ENCODE measurements at places on chromosomes 5 and 9.

DNA sequence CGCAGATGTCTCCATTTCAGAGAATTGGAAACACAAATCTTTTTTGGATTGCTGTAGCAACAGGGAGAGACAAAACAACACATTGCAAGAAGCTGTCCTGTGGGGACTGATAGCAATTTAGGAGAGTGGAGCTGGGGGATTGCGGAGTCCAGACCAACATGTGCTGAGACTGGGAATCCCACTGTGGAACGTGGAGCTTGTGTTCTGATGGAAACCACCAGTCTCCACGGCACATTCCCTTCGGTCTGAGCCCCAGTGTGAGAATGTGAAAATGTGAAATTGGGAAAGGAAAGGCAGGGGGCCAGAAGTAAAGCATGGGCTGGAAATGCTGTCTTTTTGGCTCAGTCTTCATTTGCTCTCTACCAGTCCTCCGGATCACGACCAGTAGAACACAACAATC, 348.8 kb upstream of the TNC start:
- peak; percentile 39 for DNase-seq

GRCh38 chr5:29588236-29588635, 1605.2 kb upstream of the CDH6 start:
- DNase-seq, result no peak

DNA sequence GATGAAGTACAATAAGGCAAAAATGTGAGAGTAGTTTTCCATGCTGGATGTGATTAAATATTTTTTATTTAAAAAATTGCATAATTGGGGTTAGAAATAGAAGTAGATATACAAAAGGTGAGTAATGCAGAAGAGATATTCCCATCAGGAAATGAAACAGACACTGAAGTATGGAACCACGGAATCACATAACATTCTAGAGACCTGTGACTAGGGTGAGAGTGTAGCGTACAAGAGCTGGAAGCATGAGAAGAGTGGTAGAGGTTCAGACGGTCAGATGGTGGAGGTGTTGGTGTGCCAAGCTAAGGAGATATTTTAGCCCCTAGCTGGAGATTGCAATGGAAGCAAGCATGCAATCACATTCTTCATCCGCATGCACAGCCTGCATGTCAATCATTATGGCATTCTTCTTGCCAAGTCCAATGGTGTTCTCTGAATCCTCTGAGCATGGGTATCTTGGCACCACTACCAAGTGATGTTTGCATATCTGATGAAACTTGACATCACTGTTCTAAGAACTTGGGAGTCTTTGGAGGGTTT, 587.8 kb downstream of the PSAT1 start:
- no peak for DNase-seq

DNA sequence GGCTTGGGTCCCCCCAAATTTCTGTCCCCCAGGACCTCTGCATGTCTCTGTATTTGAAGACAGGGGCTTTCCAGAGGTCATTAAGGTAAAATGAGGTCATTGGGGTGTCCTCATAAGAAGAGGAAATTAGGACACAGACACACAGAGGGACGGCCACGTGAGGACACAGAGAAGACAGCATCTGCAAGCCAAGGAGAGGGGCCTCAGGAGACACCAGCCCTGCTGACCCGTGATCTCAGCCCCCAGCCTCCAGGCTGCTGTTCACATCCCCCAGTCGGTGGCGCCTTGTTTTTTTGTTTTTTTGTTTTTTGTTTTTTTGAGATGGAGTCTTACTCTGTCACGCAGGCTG, 1.2 kb upstream of the CCDC183 start:
- DNase-seq, result no peak

Data from left ventricle myocardium superior (tissue), 1 donor.